ENCODE measurements at places on chromosomes 16 and 17.

DNA sequence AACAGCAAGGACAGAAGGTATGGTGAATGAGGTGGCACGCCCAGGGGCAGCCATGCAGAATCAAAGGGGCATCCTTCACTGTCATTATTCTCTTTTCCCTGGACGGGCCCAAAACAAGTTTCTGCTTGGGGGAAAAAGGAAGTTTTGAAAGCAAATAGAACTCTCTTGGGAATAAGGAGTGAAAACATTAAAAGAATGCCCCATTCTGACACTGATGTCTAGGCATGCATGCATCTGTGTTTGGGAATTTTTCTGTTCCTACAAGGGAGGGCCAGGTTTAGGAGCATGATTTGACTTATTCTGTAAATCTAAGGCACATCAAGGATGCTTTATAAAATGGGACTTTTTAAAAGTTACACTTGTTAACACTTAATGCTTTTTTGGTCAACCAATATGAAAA is 34.3 kb upstream of the SLC12A3 start:
- no peak for DNase-seq

DNA sequence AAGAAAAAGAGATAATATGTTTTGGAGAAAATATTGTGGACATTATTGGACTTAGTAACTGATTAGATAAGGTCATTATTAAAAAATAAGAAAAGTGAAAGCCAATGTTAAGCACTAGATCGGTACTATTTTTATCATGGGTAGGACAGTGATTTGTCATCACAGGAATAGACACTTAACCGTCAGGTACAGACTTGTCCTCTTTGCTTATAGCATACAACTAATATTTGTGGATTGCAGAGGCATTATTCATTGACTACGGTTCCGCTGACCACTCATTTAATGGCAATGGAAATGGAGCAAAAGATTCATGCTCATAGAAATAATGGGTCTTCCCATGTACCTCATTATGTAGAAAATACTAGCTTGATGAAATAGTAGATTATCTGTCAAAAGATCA is 596.3 kb upstream of the CA10 start:
- no peak for DNase-seq

DNA sequence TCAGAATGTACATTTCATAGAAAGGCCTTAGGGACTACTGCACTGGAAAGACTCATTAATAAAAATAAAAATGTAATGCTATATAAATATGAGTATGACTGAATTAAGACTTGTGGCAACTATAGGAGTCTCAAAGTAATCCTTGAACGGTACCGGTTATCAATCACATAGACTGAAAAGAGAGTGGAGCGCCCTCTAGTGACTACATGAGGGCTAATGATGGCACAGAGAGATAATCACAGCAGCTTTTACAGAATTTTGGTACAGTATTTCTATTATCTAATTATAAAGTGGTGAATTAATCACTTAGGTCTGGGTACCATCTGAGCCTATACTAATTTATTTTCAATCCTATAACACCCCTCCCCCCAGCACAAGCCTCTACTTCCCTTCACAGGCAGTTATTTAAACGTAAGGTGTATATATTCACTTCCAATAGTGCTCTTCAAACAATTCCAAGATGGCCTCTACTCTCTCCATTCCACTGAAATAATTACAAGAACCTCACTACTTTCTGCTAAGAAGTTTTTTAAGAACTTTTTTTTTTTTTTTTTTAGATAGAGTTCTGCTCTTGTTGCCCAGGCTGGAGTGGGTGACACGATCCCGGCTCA is 40.7 kb upstream of the ANKFY1 start:
- DNase-seq, result peak; percentile 76

- no peak for DNase-seq
Measured at GRCh38 chr16:79001156-79001967, 599.2 kb downstream of the MAF start.

- no peak for DNase-seq
Measured at GRCh38 chr17:55289106-55289446, 24.3 kb downstream of the HLF start.

- no peak for DNase-seq
Measured at GRCh38 chr17:1275205-1275961, 4.1 kb upstream of the TRARG1 start.

All from activated effector memory CD4-positive, alpha-beta T cell treated with anti-CD3 and anti-CD28 coated beads, Interleukin-2, amount 50 U/mL, for 16 hours (primary cell).